ENCODE measurements at places on chromosomes 7 and 10.

- peak; percentile 13 for DNase-seq
These were observed at the start of gene KLF14 for GRCh38 chr7:130733931-130734814. TSS of gene KLF14 (minus strand) at chr7:130734207. CDS start at chr7:130734033, 174 bp downstream.

DNA sequence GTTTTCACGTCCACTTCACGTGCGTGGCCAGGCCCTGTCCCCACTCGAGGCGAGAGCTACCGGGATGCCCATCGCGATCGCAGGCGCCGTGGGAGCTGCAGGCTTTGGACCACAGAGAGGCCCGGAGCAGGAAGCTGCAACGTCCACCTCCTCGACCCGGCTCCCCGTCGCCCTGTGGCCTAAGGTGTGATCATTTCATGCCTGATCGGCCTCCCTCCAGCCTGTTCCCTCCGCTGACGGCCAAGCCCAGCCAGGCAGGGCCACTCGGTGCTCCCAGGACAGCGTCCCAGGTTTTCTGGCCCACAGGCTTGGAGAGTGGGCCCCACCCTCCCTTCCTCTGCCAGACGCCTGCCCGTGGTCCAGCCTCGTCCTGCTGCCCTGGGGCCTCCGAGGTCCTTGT lies 19.6 kb downstream of the KNDC1 start:
- DNase-seq: no peak

DNA sequence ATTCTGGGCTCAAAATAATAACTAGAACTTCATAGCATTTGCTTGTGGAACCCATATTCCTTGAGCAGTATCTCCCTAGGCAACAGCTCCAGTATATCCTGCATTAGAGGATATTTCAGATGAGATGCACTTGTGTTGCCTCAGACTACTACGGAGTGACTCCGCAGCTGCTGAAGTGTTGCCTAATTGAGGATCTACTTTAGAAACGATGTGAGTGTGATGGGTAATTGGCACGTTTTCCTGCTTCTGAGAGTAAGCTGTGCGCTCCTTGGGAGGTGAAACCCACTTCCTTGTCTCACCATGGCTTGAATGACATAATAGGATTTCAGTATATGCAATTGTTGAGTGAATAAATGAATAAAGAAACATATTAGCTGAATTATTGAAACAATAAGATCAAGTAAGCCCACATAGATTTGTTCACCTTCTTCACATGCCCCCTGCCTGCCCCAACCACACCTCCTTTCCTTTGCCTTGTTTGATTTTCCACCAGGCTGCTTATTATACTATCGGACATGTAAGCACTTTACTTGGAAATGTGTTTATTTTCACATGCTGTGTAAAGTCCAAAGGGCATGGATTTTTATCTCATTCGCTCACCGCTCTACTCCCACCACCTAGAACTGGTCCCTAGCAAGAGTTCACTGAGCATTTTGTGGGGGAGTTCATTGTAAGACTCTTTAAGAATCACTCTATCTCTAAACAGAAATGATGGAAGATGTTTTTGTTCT lies 303.8 kb downstream of the KCNMA1 start:
- no peak for DNase-seq

DNA sequence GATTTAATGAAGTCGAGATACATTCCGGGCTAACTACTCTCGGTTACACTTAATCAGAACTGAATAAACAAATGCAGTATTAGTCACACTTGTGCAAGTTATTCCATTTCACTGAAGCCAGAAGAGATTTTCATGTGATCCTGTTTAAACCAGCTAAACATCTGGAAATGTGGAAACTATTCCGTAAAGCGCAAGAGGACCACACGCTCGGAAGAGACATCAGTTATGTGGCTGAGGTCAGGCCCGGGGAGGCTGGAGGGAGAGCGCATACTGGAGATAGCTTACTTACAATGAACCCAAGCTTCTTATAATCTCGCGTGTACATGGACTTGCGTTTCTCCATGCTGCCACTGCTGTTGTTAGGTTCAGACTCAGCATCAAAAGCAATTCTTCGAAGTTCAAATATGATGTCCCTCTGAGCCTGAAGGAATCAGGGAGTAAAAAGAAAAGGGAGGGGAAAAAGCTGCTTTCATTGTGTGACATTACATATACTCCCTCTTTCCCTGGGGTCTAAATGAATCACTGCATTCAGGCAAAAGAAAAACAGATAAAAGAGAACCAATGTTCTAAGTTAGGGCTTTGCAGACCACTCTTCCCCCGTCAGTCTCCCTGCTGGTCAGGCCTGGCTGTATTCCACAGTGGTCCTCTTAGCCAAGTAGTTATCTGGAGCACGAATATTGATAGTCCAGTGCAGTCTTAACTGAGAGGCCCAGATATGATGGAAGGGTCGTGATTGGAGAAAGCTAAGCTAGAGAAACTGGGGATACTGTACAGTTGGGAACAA lies 237.4 kb downstream of the ELMO1 start:
- no peak for DNase-seq

- DNase-seq: no peak
These were observed 95.4 kb downstream of the TAX1BP1 start for GRCh38 chr7:27835376-27835775.

DNA sequence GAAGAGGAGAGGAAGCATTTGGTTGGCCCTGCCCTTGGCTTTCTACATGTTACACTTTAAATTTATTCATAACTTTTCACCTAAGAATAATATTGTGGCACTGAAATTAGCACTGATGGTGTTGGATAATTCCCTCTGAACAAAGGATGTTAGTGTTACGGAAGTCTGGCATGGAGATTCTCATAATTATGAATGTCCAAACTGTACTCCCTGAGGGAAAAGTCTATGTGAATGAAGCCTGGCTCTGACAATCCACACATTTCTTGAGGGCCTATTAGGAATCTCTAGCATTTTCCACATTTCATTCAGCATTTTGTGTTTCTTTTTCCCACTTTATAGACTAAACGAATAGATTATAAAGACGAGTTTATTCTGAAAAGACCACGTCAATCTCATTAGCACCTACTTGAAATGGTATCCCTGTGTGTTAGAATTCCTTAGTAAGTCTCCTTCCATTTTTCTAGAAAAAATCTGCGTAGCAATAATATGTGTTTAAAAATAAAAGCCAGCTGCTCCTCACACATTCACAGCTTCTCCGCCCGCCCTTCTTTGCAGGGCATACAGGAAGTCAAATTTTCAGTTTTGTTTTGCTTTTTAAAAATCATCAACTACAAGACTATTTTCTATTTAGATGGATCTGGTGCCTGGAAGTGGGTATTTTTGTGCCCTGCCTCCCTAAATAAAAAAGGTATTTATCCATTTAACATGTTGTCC lies 131.8 kb upstream of the PALS2 start:
- DNase-seq: no peak

DNA sequence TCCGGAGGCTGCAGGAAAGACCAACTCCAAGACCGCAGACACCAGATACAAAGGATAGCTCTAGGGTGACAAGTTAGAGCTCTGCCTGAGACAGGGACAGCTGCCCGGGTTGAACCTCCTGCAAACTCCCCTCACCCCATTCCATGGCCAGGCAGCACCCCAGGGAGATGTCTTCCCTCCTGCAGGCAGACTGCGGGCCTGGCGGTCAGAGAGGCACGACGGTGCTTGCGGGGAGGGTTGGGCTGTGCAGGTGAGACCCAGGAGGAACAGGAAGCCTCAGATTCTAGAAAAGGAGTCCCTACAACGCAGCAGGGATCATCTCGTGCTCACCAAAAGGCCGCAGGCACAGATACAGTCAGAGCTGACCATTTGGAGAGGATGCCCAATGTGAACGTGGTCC lies 34.6 kb downstream of the CARD11 start:
- no peak for DNase-seq

DNA sequence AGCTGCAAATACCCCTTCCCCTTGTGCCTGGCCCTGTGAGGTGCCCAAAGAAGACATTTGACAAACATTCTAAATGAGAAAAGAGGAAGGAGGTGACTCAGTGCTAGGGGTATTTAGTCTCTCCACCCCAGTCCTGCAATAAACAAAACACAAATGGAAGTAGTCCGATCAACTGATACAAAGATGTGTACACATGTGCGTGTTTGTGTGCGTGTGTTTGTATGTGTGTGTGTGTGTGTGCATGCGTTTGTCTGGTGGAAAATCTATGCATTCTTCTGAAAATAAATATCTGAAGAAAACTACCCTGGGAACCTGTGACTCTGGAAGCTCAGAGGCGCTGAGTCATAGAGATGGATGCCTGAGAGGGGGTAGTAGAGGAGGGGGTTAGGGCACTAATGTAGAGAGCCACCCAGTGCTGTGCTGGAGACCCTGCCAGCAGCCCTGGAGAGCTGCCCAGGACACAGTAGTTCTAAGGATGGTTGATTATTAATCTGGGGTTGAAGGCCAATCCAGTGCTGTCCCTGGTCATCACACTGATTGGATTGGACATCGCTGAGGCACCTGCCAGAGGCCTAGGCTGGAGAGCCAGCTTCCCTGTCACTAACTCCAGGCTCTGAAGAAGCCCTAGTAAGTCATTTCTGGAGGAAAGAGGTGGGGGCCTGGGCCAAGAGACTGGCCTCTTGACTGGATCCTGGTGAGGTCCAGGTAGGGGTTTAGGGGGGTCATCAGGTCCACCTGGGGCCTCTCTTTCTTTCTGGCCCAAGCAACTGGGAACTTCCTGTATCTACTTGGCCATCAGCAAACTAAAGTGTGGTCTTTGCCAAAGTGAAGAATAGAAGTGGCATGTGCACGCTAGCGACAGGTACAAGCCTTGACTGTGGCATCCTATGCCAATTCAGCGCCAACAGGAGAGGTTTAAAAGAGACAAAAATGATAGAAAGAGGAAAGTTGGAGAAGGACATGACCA lies 18.5 kb downstream of the SFTPA1 start:
- no peak for DNase-seq

DNA sequence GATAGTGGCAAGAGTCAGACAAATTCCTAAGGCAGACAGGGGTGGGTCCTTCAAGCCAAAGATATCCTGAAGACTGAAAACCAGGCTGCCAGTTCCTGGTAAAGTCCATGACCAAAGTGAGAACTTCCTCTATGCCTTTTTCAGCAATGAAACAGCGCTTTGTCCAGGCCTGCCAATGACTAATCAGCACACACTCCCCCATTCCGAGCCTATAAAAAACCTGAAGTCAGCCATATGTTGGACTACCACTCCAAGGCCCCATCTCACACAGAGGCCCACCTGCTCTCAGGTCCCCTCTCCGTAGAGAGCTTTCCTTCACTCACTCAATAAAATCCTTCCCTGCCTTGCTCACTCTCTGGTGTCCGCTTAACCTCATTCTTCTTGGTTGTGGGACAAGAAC lies 402.2 kb downstream of the ANKRD7 start:
- no peak for DNase-seq

DNA sequence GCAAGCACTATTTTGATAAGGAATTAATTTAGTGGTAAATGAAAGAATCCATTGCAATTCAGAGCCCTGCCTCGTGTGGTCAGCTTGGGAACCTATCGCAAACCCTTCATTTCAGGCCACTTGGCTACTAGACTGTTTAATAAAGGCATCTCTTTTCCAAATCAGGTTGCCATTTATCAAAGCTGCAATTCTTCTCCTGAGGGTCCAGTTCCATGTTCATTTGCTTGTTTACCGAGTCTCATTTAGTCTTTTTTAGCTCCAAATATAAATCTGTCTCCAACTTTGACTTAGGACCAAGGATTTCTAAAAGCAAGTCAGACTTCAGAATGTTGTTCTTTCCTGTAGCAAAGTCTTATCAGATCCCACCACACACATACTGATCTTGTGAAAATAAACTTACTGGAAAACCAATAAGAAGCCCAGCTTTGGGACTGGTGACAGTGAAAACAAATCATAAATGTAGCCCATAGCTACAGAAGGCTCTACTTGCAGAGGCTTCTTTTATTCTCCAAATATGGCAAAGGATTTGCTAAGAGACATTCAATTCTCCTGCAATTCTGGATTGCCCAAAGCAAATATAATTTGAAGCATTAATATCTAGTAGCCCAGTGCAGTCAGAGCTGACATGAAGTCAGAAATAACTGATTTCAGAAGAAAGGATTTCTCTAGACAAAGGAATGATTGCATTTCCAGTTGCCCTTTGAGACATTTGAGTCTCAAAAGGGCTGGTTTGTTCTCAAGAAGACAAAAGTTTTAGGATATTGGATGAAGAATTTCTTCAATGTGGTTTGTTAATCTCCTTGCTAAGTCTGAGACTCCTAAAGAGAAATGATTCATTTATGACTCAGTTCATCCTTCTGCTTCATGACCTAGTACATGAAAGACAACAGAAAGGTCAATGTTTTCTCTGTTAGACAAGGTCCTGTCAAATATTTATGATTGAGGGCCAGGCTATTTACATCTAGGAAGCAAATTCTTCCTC lies 28.0 kb downstream of the PPP1R3C start:
- DNase-seq: no peak

DNA sequence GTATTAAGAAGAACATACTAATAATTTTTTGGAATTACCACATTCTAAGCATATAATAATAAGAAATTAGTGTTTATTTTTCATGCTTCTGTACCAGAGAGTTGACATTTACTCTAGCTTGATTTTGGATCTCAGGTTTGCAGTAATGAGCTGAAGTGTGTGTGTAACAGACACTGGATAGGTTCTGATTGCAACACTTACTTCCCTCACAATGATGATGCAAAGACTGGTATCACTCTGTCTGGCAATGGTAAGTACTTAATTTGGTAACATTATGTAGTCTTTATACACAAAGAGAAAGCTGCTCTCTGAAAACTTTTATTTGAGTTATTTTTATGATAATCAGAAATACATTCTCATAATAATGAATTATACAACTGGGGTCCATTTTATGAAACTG lies 54.1 kb downstream of the SRI start:
- no peak for DNase-seq

DNA sequence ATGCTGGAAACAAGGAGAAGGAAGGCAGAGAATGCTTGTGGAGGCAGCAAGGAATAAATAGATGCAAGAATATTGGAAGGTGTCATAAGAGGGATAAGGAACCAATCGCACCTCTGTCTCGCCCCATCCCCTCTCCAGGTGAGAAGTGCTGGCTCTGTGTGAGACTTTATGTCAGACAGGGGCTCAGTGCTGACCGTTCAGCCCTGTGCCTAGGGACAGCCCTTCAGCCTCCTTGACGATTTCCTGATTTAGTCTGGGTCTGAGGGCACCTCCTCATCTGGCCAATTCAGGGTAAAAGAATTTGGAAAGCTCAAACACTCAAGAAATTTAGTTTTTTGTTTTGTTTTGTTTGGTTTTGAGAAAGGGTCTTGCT lies 54.9 kb downstream of the FAM241B start:
- DNase-seq: no peak

GRCh38 chr7:152158801-152159587 lies 133.5 kb downstream of the GALNT11 start:
- no peak for DNase-seq

- DNase-seq: peak; percentile 11
These were observed 2.4 kb upstream of the INHBA start for GRCh38 chr7:41705109-41705901.

DNA sequence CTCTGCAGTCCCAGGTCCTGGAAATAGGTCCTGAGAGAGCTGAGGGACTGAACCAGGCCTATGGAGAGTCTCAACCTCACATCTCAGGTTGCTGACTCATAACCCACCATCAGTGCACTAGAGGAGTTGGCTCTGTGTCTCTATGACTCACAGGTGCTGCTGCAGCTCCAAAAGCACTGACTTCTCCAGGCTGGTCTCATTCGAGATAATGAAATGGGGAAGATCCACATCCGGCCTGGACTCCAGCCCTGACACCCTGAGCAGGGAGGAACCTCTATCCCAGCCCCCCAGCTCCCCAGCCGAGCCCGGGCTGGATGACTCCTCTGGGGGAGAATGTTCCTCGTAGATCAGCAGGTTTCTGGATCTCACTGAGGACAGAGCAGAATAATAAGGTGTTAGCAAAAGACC lies 35.5 kb upstream of the DGKI start:
- no peak for DNase-seq

- DNase-seq: no peak
These were observed 31.3 kb downstream of the PLAC9 start for GRCh38 chr10:80163741-80164341.
